ENCODE measurements at places on chromosomes 2 and 18. TPM values are rescaled to one million over a fixed set of nuclear protein-coding genes. Genes with fewer than 3 reads are reported as not detected.

OSR1 gene
- total RNA-seq: not detected

TTN gene
- total RNA-seq: 6.9 TPM

UXS1 gene
- total RNA-seq: 39.9 TPM

IL18R1 gene
- 56.5 TPM for total RNA-seq

FARP2 gene
- total RNA-seq: 30.2 TPM

SERPINB4 gene
- total RNA-seq: not detected

SOX11 gene
- not detected for total RNA-seq

TRIM43B gene
- not detected for total RNA-seq

SCTR gene
- total RNA-seq: not detected

TMEM247 gene
- not detected for total RNA-seq

ACKR3 gene
- total RNA-seq: 1.0 TPM

TNS1 gene
- total RNA-seq: 0.93 TPM

SNTG2 gene
- 2.5 TPM for total RNA-seq

ZNG1B gene
- 42.0 TPM for total RNA-seq

LIMS4 gene
- total RNA-seq: 0.17 TPM

C2orf66 gene
- 0.60 TPM for total RNA-seq

ZNF385B gene
- not detected for total RNA-seq

SP100 gene
- 217 TPM for total RNA-seq

SERPINB3 gene
- total RNA-seq: not detected

ZNF804A gene
- total RNA-seq: not detected
